ENCODE measurements at places on chromosomes 7 and 10. TPM values are rescaled to one million over a fixed set of nuclear protein-coding genes. Genes with fewer than 3 reads are reported as not detected.
A peak's percentile ranks its signal among the peaks of the same experiment; 100 is the strongest.

- peak overlapping the region; percentile 93 for H3K27ac ChIP-seq
- H3K4me1 ChIP-seq = peaks cover 8% of the 10 kb centered on the region
Observed at GRCh38 chr10:110872984-110873923, 1.5 kb downstream of the PDCD4 start.

GRCh38 chr10:89808842-89809241 is 107.5 kb downstream of the KIF20B start:
- DNase-seq = no peak
- no peaks in the 10 kb centered on the region for H3K4me1 ChIP-seq
- no peaks in the 10 kb centered on the region for H3K36me3 ChIP-seq

DNA sequence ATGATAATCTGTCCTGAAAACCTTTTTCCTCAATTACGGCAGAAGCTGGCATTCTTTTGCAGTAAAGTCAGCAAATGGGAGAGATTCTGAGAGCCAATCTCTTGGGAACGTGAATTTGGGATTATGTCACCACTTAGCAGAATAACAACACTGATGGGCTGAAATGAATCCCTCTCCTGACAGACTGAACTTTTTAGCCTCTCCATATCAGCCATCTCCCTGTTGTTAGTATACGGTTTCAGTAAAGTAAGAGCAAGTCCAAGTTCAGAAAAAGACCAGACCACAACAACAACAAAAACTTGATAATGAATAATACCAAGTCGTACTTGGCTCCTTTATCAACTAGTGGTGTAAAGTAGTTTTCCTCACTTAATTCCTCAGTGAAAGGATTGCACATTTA is 1048.8 kb downstream of the GATA3 start:
- no peaks in the 10 kb centered on the region for H3K4me1 ChIP-seq
- no peaks in the 10 kb centered on the region for H3K27me3 ChIP-seq
- H3K4me3 ChIP-seq = no peak overlapping the region
- H3K27ac ChIP-seq = no peak overlapping the region
- DNase-seq = no peak

GRCh38 chr7:132486274-132486610 is 90.0 kb downstream of the PLXNA4 start:
- peaks cover 5% of the 10 kb centered on the region for H3K4me1 ChIP-seq
- H3K27ac ChIP-seq = no peak overlapping the region
- no peak overlapping the region for H3K4me3 ChIP-seq

The CCDC146 gene
- polyA plus RNA-seq = 6.8 TPM

DNA sequence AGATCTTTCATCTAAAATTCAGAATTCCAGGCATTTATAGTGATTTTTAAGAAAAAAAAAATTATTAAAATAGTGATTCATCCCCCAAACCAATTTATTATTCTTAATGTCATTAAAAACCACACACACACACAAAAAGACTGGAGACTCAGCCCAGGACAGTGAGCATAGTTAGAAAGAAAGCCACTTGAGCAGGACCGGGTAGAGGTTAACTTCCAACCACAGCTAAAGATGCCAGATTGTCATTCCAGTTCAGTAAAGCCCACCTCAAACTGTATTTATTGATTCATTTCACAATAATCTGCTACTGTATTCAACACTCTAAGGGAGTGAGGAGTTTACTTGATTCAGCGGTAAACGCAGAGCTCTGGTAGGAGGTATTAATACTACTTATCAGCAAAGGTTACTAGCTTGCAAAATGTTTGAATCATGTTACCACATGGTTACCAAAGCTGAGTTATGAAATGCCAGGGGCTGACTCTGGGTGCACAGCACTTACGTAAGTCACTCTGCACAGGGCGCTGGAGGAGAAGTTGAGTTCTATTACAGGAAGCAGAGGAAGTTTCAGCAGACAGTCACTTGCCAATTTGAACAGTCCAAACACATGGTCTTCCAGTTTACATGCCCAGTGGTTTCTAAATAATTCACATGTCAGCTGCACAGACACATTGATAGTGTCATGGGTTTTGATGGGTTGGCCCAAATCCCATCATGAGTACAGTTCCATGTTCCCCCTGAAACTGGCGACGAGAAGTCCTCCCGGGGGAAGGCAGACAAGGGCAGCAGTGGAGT is 64.6 kb downstream of the KLF6 start:
- no peak overlapping the region for H3K27ac ChIP-seq
- no peak for DNase-seq
- H3K4me3 ChIP-seq = no peak overlapping the region
- no peaks in the 10 kb centered on the region for H3K4me1 ChIP-seq

The USP6NL gene
- polyA plus RNA-seq = 9.6 TPM

The ASB15 gene
- polyA plus RNA-seq = not detected

The SPDYE2 gene
- not detected for polyA plus RNA-seq

The LLCFC1 gene
- not detected for polyA plus RNA-seq

The ATOH7 gene
- polyA plus RNA-seq = 0.16 TPM

DNA sequence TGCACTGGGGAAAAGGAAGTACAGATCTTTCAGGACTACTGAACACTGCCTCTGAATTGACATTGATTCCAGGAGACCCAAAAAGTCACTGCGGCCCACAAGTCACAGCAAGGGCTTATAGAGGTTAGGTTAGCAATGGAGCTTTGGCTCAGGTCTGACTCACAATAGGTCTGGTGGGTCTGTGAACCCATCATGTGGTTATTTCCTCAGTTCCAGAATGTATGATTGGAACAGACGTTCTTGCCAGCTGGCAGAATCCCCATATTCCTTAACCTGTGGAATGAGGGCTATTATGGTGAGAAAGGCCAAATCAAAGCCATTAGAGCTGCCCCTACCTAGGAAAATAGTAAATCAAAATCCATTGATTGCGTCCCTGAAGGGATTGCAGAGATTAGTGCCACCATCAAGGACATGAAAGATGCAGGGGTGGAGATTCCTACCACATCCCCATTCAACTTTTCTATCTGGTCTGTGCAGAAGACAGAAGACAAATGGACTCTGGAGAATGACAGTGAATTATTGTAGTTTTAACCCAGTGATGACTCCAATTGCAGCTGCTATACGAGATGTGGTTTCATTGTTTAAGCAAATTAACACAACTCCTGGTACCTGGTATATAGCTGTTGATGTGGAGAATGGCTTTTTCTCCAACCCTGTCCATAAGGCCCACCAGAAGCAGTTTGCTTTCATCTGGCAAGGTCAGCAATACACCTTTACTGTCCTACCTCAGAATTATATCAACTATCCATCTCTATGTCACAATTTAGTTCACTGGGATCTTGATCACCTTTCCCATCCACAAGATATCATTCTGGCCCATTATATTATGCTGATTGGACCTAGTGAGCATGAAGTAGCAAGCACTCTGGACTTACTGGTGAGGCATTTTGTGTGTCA is 44.5 kb upstream of the PIK3CG start:
- no peak overlapping the region for H3K27ac ChIP-seq
- no peaks in the 10 kb centered on the region for H3K4me1 ChIP-seq
- H3K36me3 ChIP-seq = no peaks in the 10 kb centered on the region
- no peaks in the 10 kb centered on the region for H3K27me3 ChIP-seq
- DNase-seq = no peak
- H3K4me3 ChIP-seq = no peak overlapping the region
